ENCODE measurements at places on chromosomes 5 and 9.

DNA sequence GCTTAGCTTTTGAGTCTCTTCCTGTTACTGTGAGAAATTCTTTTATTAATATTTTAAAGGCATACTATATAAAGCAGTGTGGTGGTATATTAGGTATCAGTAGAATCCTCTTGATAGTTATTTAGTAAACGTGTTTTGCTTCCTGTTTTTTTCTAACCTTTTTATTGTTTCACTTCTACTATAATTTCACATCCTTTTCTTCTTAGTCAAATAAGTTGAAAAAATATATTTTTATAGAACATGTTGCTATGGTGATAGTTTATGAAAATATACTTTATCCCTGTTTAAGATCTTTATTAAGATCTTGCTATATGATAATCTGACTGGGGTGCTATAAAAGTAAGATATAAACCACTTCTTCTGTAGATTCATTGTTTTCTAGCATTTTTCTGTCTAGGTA lies 2.1 kb downstream of the POLK start:
- no peak for DNase-seq

GRCh38 chr5:98796197-98796972 lies 22.9 kb downstream of the RGMB start:
- DNase-seq: no peak

DNA sequence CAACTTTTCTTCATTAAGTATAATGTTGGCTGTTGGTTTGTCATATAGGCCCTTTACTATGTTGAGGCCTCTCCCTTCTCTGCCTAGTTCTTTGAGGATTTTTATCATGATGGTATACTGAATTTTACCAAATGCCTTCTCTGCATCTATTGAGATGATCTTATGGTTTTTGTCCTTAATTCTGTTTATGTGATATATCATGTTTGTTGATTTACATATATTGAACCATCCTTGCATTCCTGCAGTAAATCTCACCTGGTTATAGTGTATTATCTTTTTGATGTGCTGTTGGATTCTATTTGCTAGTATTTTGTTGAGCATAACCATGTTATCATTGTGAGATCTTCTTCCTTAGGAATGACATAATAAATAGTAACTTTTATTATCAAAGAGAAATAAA lies 362.9 kb downstream of the CCDC171 start:
- DNase-seq: no peak

- no peak for DNase-seq
Observed at GRCh38 chr5:76341651-76342334, 61.3 kb upstream of the IQGAP2 start.

DNA sequence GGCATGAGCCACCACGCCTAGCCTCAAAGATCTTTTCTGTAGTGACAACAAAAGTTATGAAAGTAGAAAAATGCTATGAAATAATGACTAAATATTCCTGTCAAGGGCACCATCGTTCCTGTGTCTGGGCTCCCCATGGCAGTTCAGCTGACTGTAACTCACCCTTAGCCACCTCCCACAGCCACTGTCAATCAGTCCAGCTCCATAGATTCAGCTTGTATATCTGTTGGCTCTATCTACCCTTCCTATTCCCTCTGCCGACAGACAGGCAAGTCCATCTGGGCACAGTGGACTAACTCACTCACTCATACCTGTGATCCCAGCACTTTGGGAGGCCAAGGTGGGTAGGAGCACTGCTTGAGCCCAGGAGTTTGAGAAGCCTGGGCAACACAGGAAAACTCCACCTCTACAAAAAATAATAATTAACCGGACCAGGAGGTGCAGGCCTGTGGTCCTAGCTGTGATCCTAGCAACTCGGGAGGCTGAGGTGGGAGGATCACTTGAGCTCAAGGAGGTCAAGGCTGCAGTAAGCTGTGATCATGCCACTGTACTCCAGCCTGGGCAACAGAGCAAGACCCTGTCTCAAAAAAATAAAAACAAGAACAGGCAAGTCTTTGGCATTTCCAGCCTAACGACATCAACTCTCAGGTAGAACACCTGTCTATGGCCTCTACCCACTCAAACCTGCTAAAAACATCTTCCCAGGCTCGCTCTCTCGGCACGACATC lies 6.2 kb downstream of the CAMSAP1 start:
- DNase-seq: no peak

GRCh38 chr5:175694371-175695160 lies 36.7 kb downstream of the HRH2 start:
- no peak for DNase-seq

DNA sequence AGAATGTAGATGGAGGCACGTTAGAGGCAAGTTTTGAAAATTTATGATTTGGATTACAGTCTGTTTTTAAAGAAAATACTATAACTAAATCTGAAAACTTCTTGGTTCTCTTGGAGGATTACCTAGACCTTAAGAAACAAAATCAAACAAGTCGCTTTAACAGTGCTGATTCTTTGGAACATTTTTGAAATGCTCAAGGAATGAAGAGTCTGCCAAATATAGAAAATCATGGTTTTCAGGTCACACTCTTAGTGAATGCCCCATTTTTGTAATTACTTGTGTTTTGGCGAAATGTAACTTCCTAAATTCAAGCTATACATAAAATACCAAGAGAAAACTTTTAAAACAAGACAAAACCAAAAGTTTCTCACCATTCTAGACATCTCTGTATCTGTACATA lies 93.2 kb downstream of the EQTN start:
- DNase-seq: no peak

GRCh38 chr5:45609661-45610060 lies 86.5 kb downstream of the HCN1 start:
- no peak for DNase-seq

GRCh38 chr5:74173241-74173640 lies 467.3 kb downstream of the ENC1 start:
- no peak for DNase-seq

DNA sequence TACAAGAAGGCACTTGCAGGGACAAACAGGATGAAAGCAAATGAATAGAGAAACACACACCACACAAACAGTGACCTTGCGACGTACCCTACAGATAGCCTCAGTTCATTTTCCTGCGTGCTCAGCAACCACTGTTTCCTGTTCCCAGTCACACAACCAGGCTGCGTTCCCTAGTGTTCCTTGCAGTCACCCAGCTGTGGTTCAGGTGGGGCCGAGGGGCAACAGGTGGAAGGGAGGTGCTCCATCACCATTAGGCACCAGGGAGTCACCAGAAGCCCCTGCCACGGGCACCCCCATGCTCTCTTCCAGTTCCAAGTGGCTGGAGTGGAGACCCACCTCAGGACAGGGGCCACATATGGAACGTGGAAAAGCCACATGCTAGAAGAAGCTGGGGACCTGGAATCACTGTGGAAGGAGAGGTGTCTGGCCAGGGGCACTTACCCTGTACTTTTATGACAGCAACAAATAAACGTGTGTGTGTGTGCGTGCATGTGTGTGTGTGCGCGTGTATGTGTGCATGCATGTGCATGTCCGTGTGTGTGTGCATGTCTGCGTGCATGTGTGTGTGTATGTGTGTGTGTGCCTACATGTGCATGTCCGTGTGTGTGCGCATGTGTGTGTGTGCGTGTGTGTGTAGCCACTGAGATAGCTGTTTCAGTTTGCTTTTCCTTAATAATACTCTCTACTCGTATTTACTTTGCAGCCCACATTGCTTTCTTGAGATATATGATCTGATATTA lies 18.8 kb upstream of the FCN2 start:
- DNase-seq: no peak

DNA sequence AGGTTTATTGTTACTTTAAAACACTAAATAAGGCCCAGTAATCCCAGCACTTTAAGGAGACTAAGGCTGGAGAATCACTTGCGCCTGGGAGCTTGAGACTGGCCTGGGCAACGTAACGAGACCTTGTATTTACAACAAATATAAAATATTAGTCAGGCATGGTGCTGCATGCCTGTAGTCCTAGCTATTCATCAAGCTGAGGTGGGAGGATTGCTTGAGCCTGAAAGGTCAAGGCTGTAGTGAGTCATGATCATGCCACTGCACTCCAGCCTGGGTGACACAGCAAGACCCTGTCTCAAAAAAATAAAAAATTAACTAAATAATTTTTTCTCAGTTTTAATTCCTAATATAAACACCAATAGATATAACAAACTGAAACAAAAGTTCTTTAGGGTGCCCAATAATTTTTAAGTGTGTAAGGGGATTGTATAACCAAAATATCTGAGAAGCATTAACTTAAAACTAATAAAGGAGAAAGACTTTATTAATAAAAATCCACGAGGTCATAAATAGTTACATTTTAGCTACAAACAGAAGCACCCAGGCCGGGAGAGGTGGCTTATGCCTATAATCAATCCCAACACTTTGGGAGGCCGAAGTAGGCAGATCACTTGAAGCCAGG lies 32.7 kb downstream of the FAM13B start:
- DNase-seq: no peak

DNA sequence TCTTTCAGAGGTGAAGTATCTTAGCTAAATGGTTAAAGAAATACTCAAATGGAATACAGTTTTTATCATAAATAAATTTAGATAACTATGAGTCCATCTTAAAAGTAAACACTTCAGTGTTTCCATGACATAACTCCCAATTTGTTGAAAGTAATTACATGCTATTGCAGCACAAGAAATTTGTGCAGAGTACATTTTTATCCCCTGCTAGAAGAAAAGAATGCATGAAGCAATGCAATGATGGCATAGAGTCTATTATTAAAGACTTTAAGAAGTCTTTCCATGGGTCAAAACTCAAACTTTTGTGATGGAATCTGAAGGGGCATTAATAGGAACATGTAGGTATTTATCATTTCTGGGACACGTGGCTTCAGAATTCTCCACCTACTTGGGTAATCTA lies 106.6 kb upstream of the DPYSL3 start:
- no peak for DNase-seq

GRCh38 chr5:36228505-36228904 lies 13.2 kb downstream of the NADK2 start:
- no peak for DNase-seq

DNA sequence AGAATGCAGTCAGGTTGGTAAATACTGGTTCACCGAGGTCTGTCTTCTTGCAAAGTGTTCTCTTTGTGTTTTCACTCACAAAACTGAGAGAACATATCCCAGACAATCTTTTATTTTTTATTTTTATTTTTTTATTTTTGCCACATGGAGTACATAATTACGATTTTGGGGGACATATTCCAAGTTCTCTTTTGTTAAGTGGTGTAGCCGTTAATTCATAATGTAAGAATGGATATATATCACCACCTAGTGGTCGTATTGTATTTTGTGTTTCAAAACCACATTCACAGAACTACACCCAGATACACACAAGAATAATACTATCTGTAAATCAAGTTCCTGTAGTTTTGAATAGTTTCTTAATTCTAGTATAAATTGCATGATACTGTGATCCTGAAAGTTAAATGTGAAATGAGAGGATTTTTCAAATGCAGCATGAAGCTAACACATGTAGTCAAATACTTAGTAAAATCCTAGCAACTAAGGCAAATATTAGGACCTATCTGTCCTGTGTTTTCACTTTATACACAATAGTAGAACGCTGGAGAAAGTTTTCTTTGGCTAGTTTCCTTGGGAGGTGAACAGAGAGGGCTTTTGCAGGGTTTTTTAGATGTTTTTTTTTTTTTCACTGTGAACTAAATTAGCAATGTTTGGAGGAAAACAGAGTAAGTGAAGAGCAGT lies 92.7 kb downstream of the VCAN start:
- DNase-seq: no peak

DNA sequence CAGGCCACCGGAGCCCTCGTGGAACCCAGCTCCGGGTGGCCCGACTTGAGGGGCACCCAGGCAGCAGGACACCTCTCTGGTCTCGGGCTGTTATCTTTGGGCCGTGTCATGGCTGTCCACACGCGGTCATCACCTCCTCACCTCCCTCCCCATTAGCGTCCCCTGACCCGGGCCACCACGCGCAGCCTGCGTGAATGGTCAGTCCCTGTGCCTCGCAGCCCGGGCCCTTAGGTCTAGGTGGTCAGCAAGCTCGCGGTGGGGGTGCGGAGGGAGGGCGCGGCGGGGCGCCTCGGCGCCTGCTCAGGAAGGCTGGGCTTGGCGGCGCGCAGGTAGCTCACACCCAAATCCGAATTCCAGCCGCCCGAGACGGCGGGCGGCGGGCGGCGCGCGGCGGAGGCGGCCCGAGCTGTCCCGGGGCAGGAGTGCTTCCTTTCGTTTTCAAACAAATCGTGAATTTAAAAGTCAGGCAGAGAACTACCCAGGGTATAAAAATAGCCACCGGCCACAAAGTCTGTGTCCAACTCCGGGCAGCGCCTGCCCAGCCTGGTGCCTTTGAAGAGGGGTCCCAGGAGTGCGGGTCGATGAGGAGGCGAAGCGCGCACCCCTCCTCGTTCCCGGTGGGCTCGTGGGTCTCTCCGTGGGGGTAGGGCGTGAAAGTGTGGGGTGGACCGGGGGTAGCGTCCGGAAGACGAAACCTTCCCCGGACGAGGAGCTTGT lies 1.0 kb upstream of the RXRA start:
- DNase-seq: no peak

DNA sequence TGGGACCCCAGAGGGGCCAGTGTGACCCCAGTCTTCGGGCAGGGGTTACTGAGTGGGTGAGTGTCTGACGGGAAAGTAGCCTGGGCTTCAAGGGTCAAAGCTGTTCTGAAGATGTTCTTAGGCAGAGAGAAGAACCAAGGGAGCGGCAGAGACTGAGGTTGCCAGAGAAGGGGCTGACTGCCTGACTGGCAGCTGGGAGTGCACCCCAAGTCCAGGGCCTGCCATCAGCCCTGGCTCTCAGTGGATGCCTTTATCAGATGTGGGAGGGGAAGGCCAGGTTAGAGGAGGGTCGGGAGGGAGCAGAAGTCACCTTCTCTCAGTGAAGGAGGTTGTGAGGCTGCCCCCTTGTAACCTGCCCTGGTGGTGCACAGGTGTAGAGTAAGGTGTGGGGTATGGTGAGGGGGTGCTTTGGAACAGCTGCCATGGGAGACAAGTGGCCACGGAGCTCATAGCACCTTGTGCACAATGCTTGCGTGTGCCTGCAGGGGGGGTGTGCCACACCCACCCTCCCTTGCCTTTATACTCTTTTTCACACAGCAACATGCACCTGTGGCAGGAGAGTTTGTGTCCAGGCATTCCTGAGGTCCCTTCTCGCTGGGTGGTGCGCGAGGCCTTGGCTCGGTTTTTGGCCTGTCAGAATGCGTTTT lies 18.9 kb downstream of the RALGPS1 start:
- DNase-seq: no peak

- no peak for DNase-seq
Observed at GRCh38 chr9:122816163-122816867, 12.1 kb downstream of the PDCL start.

DNA sequence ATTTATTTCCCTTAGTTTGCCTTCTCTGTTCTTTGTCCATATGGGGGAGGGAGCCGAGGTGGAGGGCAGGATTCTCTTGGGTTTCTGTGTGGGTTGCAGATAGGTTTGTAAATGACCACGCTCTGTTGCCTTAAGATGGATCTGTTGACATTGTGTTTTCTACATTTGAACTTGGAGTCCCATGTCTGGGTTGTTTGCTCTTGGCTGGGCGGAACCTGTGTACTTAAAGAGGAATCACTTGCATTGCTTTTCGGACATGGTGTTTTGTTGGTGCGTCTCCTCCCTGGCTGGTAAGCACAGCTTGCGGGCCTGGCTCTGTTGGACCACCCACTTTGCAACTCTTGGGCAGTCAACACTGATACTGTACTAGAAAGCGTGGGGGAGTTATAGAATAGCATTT lies 45.9 kb downstream of the EHMT1 start:
- DNase-seq: no peak

All from GOT3 (cell line).